ENCODE measurements at places on chromosomes 3 and 15. TPM values are rescaled to one million over a fixed set of nuclear protein-coding genes. Genes with fewer than 3 reads are reported as not detected.

The CNTN4 gene
- 0.51 TPM for total RNA-seq

The VPS13C gene
- 77.3 TPM for total RNA-seq

The DNAJB11 gene
- total RNA-seq, result 37.5 TPM

The FAM174B gene
- 1.0 TPM for total RNA-seq

The DPPA2 gene
- total RNA-seq, result not detected

The GREM1 gene
- 364 TPM for total RNA-seq

The PLSCR5 gene
- total RNA-seq, result not detected

The FANCI gene
- 5.6 TPM for total RNA-seq

The IGSF10 gene
- 45.9 TPM for total RNA-seq

The UROC1 gene
- total RNA-seq, result not detected

The BBS4 gene
- 18.7 TPM for total RNA-seq

The KLHL40 gene
- not detected for total RNA-seq

The THPO gene
- total RNA-seq, result 0.51 TPM

The NDUFB4 gene
- 24.9 TPM for total RNA-seq

The SLC12A1 gene
- not detected for total RNA-seq

The CX3CR1 gene
- total RNA-seq, result under 0.01 TPM

The GRAMD1C gene
- 2.1 TPM for total RNA-seq

The GABRR3 gene
- total RNA-seq, result not detected

The TTC21A gene
- 1.5 TPM for total RNA-seq

The ISG20 gene
- total RNA-seq, result 3.0 TPM

Measured in fibroblast of lung (primary cell).